ENCODE measurements at places on chromosomes 4 and X. TPM values are rescaled to one million over a fixed set of nuclear protein-coding genes. Genes with fewer than 3 reads are reported as not detected.

Gene PABPC5
- 2.5 TPM for total RNA-seq

Gene TMEM271
- total RNA-seq = not detected

Gene AMMECR1
- 15.1 TPM for total RNA-seq

Gene EVC
- 47.3 TPM for total RNA-seq

Gene UGT2B15
- not detected for total RNA-seq

Gene HSFX2
- not detected for total RNA-seq

Gene ERCC6L
- 9.8 TPM for total RNA-seq

Gene DRP2
- under 0.01 TPM for total RNA-seq

Gene KCTD8
- total RNA-seq = 0.20 TPM

Gene PDGFC
- total RNA-seq = 70.4 TPM

Gene XK
- total RNA-seq = not detected

Gene MAGEC1
- not detected for total RNA-seq

Gene USP26
- not detected for total RNA-seq

Gene SLC2A9
- total RNA-seq = 0.78 TPM

Gene FAM133A
- not detected for total RNA-seq

Gene RHOXF2B
- not detected for total RNA-seq

Gene PLK4
- total RNA-seq = 9.6 TPM

Gene MYOZ2
- 0.98 TPM for total RNA-seq

Gene MAGEE1
- total RNA-seq = 1.4 TPM

Gene XAGE1A
- not detected for total RNA-seq

Gene HDX
- 5.3 TPM for total RNA-seq

Gene SPANXB1
- not detected for total RNA-seq

Gene SMARCA5
- total RNA-seq = 48.9 TPM

Gene ARAF
- total RNA-seq = 17.6 TPM

Gene MMAA
- total RNA-seq = 3.9 TPM

Gene OTC
- total RNA-seq = not detected

Gene FGFBP1
- total RNA-seq = not detected

Gene NWD2
- total RNA-seq = not detected

Gene BANK1
- total RNA-seq = under 0.01 TPM

Gene GABRE
- 13.6 TPM for total RNA-seq

Gene GPR119
- total RNA-seq = not detected

Gene TASL
- not detected for total RNA-seq

Gene AKAP14
- total RNA-seq = not detected

Gene P2RY4
- 0.39 TPM for total RNA-seq

Gene SCML2
- total RNA-seq = 1.5 TPM

Gene NAP1L2
- total RNA-seq = under 0.01 TPM

Gene DCAF8L2
- not detected for total RNA-seq

Gene DDX53
- total RNA-seq = not detected

Gene HSFX3
- total RNA-seq = not detected

Gene SLC6A14
- total RNA-seq = not detected

Gene ARMCX4
- 3.1 TPM for total RNA-seq

Gene TIMP1
- 1,438 TPM for total RNA-seq

Gene RIBC1
- total RNA-seq = 0.73 TPM

Gene CDX4
- not detected for total RNA-seq

Gene CT45A1
- not detected for total RNA-seq

Gene ATP7A
- 7.0 TPM for total RNA-seq

Gene KCND1
- total RNA-seq = 0.20 TPM

Gene GAGE2A
- not detected for total RNA-seq

Gene DSPP
- not detected for total RNA-seq
